ENCODE measurements at places on chromosomes 12 and 14.

- DNase-seq = no peak
Observed at GRCh38 chr12:8906266-8907180, 7.8 kb upstream of the PHC1 start.

GRCh38 chr14:103014466-103015228, 42.7 kb downstream of the CDC42BPB start:
- peak; percentile 30 for DNase-seq

DNA sequence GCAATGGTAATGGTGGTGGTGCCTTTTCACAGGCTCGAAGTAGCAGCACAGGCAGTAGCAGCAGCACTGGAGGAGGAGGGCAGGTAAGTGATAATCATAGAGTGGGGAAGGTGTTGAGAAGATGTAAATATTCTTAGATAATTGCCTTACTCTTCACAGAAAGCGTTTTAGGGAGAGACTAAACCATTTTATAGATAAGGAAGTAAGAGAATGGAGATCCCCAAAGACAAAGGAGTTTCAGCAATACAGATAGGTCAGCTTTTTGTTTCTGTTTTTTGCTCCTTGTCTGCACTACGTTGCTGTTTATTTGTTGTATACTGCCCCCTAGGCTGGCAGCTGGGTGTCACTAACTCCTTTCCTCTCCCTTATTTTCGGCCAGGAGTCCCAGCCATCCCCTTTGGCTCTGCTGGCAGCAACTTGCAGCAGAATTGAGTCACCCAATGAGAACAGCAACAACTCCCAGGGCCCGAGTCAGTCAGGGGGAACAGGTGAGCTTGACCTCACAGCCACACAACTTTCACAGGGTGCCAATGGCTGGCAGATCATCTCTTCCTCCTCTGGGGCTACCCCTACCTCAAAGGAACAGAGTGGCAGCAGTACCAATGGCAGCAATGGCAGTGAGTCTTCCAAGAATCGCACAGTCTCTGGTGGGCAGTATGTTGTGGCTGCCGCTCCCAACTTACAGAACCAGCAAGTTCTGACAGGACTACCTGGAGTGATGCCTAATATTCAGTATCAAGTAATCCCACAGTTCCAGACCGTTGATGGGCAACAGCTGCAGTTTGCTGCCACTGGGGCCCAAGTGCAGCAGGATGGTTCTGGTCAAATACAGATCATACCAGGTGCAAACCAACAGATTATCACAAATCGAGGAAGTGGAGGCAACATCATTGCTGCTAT, 2.0 kb downstream of the SP1 start:
- DNase-seq = no peak

DNA sequence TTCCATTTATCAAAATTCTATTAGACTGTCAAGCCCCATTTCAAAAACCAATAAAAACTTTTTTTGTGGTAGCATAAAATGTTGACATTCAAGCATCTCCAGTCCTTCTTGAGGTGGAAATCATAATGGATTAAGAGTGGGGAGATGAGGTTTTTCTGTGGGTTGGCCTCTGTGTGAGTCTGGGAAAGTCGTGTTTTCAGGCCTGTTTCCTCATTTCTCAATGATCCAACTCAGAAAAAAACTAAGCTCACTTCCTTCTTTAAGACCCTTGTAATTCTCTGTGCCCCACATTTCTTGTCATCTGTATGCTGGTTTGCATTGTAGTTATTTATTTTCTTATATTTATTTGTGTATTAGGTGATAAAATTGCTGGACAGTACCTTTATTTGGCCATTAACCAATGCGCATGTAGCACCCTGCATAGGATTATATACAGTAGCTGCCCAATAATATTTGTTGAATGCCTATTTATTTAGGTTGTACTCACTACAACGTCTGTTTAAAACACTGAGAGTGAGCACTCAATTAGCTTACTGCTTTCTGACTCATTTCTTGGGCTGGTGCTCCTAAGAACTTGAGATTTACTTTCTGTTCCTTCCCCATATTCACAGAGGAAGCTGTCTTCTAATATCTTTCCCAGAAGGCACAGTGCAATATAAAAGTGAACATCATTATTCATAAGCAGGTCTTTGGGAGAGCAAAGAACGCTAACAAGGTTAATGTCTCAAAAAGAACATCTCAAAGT, 121.9 kb downstream of the DNAI7 start:
- no peak for DNase-seq

DNA sequence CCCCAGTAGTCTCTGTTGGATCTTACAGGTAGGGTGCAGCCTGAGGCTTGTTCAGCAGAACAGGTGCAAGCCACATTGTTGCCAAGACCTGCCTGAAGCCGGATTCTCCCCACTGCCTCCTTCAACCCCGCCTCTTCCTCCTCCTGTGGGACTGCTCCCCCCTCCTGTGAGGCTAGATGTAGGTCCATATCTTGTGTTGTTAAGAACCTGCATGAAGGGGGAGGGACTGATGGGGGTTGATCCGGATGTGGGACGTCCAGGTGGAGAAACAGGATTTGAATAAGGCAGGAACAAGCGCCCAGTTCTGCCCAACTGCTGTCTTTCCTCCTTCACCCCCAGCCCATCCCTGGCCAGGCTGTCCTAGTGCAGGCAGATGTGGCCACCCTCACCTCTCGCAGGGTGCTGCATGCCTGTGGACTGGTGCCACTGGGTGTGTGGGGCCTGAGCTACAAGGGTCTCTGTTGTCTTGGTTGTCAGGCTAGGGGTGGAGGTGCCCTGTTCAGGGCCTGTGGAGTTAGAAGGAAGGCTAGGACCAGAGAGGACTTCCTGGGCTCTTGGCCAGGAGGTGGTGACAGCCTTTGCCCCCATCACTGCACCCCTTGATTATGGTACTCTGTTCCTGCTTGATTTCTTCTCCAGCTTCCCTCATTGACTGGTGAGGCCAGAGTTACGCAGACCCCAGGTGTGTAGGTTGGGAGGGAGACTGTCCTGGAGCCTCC, 1.4 kb downstream of the NR4A1 start:
- DNase-seq = no peak

GRCh38 chr14:97624985-97625384, 827.8 kb downstream of the VRK1 start:
- no peak for DNase-seq

- no peak for DNase-seq
Observed at GRCh38 chr12:52151837-52152783, 39.7 kb downstream of the KRT80 start.

GRCh38 chr12:90099288-90099687, 390.6 kb upstream of the ATP2B1 start:
- DNase-seq = no peak

DNA sequence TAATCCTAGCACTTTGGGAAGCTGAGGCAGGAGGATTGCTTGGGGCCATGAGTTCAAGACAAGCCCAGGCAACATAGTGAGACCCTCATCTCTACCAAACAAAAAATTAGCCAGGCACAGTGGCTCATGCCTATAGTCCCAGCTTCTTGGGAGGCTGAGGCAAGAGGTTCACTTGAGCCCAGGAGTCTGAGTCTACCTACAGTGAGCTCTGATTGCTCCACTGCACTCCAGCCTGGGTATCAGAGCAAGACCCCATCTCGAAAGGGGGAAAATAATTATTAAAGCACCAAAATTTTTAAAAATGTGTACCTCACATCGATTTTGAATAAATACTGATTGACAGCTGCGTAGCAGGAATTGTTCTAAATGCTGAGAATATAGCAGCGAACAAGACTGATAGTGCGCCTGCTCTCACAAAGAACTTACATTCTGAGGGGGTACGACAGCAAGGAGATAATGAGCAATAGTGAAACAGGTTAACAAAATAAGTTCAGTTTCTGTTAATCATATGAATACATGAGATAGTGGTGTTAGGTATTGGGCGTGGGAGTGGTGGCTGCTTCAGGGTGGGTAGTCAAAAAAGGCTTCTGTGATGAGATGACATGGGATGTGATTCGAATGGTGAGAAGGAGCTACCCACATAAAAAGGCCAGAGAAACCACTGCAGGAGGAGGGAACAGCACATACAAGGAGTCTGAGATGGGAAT, 19.6 kb downstream of the HCFC2 start:
- DNase-seq = no peak

- peak; percentile 85 for DNase-seq
Observed at GRCh38 chr12:107130830-107131611, 37.7 kb upstream of the CRY1 start.

GRCh38 chr14:32785585-32785984, 153.1 kb upstream of the NPAS3 start:
- no peak for DNase-seq

DNA sequence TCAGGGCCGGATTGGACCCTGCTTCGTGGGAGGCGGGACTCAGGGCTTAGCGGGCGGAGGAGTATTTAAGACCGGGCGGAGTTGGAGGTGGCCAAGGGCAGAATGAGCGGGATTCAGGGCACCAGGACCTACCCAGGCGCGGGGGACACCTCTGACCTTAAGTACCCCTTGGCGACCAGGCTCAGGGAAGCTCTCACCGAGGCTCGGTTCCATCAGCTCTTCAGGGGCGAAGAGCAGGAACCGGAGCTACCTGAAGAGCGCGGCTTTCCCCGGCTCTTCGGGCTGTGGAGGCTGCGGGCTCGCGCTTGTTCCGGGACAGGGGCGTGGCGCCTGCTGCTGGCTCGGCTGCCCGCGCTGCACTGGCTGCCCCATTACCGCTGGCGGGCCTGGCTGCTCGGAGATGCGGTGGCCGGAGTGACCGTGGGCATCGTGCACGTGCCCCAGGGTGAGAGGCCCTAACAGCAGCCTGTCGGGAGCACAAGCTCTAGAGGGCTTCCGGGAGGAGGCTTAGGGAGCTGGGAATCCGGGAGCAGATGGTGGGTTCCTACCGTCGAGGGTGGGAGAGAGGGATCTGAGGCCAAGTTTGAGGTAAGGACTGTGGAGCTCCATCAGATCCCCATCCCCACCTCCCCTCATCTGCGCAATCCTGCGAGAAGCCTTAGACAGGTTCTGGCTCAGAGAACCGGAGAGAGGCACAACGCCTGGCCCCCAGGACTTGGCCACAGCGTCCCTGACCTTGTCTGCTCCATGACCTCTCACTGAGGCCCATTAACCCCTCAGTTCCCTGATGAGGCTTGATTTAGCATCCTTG, 8.4 kb downstream of the ARHGEF25 start:
- DNase-seq = no peak

- no peak for DNase-seq
Observed at GRCh38 chr14:55731881-55732498, 152.0 kb downstream of the KTN1 start.

GRCh38 chr14:55324812-55325211, 53.6 kb downstream of the FBXO34 start:
- no peak for DNase-seq

- DNase-seq = peak; percentile 10
Observed at GRCh38 chr12:44317651-44318126, 481.8 kb downstream of the TMEM117 start.

DNA sequence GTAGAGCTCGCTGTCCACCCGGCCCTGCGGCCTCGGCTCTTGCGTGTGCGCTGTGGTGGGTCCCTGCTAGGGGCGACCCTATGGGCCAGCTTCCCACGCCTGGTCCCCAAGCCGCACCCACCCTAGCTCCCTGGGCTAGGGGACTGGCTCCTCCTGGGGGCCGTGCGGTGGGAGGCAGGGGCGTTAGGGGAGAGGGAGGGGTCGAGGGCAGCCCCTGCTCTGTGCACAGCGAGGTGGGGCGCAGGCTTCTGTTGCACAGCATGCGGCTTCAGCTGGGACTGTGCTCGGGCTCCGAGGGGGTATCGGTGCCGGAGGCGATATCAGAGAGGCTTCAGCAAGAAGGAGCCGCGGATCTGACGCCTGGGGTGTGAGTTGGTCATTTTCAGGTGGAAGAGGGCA, 86.1 kb downstream of the ALG10 start:
- DNase-seq = no peak

- no peak for DNase-seq
Observed at GRCh38 chr12:85036733-85037132, 582 bp downstream of the LRRIQ1 start.

GRCh38 chr14:35766700-35767082, 42.4 kb downstream of the RALGAPA1 start:
- no peak for DNase-seq

- DNase-seq = peak; percentile 97
Observed at GRCh38 chr12:105317942-105318621, 12.4 kb upstream of the C12orf75 start.

- no peak for DNase-seq
Observed at GRCh38 chr12:12481631-12482030, 81.0 kb downstream of the DUSP16 start.

GRCh38 chr14:33940561-33941011, 10.3 kb downstream of the EGLN3 start:
- no peak for DNase-seq

DNA sequence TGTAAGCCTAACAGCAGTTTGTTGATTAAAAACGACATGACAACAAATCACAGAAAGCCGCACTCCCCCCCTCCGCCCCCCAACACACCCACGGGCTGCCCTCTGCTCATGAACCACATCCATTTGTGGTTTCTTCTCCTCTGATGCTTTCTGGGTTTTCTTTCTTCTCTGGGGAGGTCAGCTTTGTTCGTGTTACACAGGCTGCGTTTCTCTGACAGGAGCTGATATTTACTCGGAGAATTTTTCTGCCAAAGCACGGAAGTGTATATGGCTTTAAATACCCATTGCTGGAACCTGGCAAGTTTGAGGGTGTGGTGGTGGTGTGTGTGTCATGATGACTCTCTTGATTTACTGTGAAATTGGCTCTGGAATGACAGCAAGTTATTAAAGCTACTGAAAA, 883.7 kb upstream of the TMEM132C start:
- DNase-seq = no peak

DNA sequence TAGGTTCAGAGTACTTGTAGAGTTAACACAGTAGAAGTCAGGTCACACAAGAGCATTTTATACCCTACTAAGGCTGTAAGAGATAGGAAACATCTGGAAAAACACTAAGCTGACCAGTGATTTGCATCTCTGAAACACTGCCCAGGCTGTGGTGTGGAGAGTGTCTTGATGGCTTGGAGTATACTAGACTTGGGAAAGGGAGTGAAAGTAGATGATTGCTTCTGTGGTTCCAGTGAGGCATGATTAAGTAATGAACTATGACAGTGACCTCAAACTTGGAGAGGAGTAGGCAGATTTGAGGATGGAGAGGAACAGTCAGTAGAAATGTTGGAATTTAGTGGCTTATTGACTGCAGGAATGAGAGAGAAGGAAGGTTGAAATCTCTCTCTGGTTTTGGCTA, 201.2 kb downstream of the FLRT2 start:
- DNase-seq = no peak

DNA sequence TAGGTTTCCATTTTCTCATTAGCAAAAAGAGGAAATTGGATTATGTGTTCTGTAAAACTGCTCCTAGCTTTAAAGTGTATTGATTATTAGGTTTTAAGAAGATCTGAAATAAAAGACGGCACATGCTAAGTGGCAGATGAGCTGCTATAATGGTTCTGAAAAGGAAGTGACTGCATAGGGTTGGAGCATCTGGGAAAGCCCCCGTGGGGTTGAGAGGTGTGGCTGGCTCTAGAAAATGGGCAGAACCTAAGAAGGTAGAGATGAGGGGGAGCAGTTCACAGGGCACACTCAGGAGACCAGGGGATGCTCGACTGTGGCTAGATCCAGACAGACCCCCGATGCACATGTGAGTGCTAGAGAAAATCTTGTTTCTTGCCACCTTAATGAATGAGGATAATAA, 1.9 kb downstream of the IFNG-AS1 start:
- DNase-seq = no peak

GRCh38 chr14:50666772-50667683, 1.1 kb downstream of the SAV1 start:
- DNase-seq = no peak

GRCh38 chr12:93841671-93842070, 164.5 kb downstream of the CRADD start:
- no peak for DNase-seq

All from NCI-H1417 treated with DMSO at 0.1 percent for 48 hours (cell line).